CD4-positive, CD25-positive, alpha-beta regulatory T cell (primary cell): ENCODE measurements at places on chromosomes 5 and 9.

DNA sequence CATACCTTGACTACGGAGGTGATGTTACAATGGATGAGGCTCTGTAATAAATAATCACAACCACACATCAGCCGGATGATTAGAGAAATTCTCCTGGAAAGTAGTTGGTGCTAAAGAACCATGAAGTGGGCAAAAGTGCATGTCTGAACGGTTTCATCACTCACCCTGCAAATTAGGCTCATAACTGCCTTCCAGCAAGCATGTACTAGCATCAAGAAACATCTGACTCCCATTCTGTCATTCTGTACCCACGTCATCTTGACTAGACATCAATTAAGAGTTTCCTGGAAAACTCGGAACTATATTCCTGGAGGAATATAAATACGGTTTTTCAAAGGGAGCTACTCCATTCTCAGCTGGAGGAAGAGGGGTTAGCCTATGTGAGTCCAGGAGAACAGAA is 52.2 kb downstream of the HSD17B3 start:
- no peak for DNase-seq

DNA sequence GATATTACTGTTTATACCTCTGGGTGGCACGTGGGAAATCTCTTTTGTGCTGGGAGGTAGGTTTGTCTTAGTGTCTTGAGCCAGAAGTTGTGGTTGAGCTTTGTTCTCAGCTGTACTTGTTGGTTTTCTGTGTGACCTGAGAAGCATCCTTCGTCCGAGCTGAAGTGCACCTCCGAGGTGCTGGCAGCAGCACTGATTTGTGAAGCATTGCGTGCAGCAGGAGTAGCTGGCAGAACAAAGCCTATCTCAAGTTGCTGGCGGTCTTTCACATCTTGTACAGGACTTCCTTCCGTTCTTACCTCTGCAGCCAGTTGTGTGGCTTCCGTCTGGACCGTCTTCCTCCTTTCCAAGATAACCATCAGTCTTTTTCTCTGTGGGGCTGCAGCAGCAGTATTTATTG is 4.3 kb downstream of the PRRC2B start:
- peak; percentile 77 for DNase-seq

- no peak for DNase-seq
Measured at GRCh38 chr5:168720575-168720974, 141.4 kb upstream of the PANK3 start.

GRCh38 chr9:92140074-92140753 is 25.0 kb upstream of the SPTLC1 start:
- DNase-seq, result peak; percentile 57
